ENCODE measurements at places on chromosomes 2 and 18.

- no peak for DNase-seq
Observed at GRCh38 chr2:208195531-208195930, 5.7 kb upstream of the C2orf80 start.

GRCh38 chr2:131366643-131367042 is 2.7 kb upstream of the RAB6D start:
- no peak for DNase-seq

DNA sequence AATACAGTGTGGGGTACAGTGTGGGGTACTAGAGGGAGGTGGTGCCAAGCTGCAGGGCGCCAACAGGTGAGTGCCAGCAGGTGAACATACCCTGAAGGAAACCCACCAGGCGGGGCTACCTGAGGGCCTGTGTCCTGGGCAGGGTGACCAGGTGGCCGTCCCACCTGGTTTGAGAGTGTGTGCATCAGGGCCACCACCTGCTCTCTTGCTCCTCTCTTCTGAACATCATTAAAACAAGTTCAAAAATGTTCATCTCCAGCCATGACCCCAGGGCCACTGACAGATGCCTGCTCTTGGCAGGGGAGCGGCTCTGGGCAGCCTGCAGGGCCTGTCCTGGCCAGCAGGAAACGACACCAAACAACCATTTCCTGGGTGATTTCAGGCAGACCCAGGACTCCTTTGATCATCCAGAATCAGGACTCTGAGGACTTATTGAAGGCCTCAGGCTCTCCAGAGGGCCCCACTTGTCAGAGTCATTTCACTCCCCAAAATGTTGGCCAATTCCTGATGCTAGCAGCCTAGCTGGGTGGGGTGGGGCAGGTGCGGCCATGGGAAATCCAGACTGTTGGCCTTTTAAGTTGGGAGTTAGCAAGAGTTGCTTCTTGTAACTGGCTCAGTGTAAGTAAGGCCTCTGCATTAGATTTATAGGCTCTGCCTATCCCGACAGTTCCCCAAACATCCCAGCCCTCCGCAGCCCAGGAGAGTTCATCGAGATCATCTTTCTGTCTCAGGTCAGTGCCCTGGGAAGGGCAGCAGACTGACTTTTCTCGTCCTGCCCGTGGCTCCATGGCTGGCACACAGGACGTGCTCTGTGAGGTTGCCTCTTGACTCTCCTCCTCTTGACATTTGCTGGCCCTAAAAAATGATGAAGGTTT is 111.5 kb upstream of the ZNF236 start:
- DNase-seq, result no peak

- DNase-seq, result no peak
Observed at GRCh38 chr2:219638948-219639755, 11.7 kb downstream of the SLC4A3 start.

DNA sequence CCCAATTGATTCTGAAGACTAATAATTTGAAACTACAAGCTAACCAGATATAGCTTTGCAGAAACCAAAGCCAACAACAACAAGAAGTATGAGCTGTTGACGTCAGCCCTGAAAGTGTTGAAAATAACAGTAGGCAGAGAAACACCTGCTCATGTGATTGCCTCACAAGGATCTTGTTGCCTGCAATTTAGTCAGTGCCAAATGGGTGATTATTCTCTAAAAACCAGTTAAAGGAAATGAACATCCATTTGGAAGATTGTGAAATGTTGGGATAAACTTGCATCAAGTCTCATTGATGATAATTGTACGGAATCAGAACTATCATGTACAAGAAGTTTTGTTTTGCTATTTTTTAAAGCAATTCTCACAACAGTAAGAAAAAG is 2.8 kb downstream of the CYTIP start:
- no peak for DNase-seq
